Fibroblast of skin of scalp (primary cell): ENCODE measurements at places on chromosomes 6 and 20.

GRCh38 chr6:14001329-14002012 lies 76.7 kb downstream of the RNF182 start:
- DNase-seq, result peak; percentile 99

DNA sequence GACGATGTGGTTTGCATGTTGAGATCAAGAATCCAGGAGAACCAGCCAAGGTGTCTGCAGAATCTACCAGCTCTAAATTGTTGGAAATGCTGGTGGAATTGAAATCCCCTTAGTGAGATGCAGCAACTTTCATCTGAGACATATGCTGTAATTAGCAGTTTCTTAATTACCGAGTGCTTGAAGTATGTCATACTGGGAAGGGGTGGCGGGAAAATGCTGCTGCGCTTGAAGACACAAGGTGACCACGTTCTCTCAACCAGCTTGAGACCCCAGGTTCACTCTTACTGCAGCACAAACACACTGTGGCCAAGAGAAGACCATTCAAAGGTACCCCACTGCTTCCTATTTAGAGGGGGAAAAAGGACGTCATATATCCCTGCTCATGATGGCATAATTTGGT lies 59.0 kb downstream of the PFDN4 start:
- DNase-seq, result no peak

GRCh38 chr6:108689272-108690161 lies 128.8 kb downstream of the FOXO3 start:
- no peak for DNase-seq

GRCh38 chr6:131305037-131305850 lies 170.0 kb downstream of the AKAP7 start:
- DNase-seq, result no peak

DNA sequence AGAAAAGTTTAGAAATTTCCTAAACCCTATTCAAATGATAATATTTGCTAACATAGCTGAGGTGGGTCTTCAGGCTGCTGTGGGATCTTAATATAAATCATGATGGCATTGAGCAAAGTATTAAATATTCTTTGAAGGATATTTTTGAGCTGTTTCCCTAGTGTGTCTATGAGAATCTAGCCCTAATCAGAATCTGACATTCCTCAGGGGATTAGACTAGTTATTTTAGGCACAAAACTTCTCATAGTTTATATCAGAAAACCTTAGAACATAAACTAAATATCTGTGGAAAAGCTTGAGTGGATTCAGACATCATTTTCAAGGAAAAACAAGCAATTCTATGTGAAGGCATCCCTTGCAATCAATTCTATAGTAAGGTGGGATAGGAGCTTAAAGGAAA lies 594.5 kb downstream of the RFPL4B start:
- DNase-seq, result no peak

DNA sequence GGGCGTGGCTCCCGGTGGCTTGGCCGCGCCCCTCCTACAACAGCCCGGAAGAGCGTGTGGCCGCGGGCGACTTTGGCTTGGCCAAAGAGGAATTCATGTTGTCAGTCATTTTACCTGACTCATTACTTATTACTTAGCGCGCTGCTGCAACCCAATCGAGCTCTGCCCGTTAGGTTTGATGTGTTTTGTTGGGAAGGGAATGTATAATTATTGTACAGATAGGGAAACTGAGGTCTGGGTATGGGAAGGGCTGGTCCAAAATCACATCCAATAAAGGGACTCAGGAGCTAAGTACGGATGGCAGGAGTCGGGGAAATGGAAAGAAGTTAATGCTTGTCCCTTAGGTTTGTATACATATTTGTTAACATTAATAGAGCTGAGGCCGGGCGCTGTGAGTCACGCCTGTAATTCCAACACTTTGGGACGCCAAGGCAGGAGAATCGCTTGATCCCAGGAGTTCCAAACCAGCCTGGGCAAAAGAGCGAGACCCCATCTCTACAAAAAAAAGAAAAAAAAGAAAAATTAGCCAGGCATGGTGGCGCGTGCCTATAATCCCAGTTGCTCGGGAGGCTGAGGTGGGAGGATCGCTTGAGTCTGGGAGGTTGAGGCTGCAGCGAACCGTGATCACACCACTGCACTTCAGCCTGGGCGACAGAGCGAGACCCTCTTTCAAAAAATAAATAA lies 639 bp upstream of the ZNF335 start:
- no peak for DNase-seq

- no peak for DNase-seq
Observed at GRCh38 chr6:89978749-89979145, 84.5 kb downstream of the GJA10 start.

DNA sequence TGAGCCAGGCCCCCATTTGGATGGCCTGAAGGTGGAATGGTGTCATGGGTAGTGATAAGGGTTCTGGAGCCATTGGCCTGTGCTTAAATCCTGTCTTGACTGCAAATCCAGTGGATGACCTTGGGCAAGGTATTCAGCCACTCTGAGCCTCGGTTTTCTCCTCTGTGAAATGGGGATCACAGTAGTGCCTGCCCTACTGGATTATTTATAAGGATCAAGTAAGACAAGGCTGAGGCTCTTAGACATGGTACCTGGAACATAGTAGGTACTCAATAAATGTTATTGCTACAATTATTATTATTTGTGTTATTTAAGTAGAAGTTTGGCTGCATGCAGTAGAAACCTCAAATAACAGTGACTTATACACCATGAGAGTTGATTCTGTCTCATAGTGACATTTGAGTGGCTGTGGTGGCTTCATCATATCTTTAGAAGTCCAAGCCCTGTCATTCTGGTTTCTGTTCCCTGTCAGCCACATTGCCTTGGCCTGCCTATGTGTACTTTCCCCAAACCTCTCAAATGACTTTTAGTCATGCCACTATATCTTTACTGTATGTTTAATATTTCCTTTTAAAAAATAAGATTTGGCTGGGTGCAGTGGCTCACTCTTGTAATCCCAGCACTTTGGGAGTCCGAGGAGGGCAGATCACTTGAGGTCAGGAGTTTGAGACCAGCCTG lies 37.6 kb upstream of the CHMP4B start:
- DNase-seq, result no peak

- DNase-seq, result no peak
Observed at GRCh38 chr6:39777661-39778060, 14.5 kb upstream of the DAAM2 start.

DNA sequence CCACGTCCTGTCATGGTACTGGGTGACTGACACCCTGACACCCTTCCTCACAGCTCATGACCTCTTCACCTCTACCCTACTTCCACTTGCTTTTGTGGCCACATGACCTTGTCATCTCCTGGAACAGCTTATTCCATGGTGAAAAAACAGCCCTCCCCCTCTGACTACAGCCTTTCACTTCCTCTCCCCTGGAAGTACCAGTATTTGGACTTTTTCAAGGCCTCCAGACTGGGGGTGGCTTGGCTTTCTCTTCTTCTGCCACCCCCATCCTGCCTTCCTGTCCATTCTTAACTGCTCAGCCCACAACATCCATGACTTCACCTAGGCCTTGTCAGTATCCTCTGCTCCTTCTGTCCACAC lies 168.4 kb downstream of the CARMIL1 start:
- no peak for DNase-seq

DNA sequence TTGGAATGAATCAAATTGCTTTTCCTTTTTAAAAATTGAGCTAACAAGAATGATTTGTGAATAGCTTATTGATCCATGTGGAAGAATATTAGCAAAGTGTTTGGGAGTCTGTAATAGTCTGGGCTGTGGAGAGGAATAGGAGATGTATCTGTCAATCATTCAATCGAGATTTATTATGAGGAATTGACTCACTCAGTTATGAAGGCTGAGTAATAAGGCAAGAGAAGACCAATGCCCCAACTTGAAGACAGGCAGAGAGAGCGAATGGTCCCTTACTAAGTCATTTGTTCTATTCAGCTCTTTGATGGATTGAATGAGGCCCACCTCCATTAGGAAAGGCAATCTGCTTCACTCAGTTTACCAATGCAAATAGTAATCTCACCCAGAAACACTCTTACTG lies 403.0 kb downstream of the CD83 start:
- no peak for DNase-seq

DNA sequence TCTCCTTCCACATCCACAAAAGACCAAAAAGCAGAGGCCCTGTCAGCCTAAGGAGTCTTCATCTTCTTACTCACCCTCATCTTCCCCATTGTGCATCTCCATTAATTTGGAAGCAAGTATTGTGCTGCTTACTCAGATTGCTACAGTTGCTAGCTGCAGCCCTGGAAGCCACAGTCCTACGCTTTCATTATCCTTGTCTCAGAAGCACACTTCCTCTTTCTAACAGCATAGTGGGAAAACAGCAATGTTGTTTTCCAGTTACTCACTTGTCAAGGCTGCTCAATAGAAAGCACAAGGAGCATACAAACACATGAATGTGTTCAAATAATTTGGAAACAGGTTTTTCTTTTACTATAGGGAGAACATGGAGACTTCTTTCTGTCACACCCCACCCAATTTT lies 76.6 kb upstream of the RBM24 start:
- no peak for DNase-seq

- no peak for DNase-seq
Observed at GRCh38 chr6:153126218-153126617, 4.9 kb downstream of the RGS17 start.

DNA sequence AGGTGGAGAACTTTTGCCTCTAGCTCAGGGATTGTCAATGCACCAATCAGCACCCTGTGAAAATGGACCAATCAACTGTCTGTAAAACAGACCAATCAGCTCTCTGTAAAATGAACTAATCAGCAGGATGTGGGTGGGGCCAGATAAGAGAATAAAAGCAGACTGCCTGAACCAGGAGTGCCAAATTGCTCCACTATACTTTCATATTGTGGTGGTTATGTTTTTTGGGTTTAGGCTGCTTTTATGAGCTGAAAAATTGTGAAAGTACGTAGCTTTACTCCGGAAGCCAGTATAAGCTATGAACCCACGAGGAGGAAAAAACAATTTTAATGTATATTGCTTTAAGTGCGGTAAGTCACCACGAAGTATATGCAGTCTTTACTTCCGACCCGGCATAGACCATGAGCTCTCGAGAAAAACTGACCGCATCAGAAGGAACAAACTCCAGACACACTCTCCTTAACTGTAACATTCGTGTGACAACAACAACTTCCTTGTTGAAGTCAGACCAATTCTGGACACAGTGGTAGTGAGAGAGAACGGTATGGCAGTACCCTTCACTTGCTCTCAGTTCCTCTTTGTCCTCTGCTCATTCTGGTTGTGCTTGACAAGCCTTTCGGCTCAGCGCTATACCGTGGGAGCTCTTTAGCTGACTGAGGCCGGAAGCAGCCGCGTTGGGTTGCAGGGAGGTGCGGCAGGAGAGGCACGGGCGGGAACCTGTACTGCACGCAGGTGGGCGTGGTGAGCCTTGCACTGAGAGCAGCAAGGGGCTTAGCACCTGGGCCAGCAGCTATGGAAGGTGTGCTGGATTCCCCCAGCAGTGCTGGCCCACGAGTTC lies 81.9 kb upstream of the E2F3 start:
- DNase-seq, result no peak

DNA sequence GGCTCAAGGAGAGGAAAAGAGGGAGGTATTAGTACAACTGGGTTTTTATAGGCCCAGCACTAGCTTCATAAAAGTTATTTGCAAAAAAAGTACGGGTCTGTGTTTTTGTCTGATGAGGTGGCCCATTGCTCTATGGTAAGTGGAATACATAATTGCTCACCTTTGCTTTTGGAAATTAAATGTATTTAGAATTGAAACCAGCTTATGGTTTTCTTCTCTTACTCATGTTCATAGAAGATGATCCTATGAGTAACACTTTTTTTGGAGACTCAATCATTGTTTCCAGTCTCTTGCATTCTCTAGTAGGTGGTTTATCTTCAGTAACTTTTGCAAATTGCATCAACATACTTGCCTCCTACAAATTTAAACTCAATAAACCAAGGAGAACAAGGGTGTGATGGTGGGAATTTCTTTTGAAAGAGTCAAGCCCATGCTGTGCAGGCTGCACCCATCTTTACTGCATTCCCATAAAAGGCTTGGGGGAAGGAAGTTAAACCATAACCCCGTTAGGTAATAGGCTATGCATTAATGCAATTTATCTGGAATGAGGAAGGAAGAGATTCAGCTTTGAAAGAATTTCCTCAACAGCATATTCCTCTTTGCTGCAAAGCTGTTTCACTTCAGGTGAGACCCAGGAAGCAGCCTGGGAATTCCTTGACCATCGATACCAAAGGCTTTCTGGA lies 48.5 kb upstream of the EDN1 start:
- no peak for DNase-seq

DNA sequence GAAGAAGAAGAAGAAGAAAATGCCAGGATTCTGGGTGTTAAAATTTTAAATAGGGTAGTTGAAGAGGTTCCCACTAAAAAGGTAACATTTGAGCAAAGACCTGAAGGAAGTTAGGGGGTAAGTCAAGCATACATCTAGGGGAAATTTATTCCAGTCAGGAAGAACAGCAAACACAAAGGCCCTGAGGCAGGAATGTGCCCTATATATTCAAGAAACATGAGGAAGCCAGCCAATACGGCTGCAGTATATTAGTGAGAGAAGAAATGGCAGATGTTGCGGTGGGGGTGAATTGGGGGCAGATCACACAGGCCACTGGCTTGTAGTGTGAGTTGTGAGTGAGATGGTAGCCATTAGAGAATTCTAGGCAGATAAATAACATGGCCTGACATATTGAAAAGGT lies 6.0 kb downstream of the ZNF76 start:
- DNase-seq, result no peak

GRCh38 chr6:142353690-142354089 lies 51.9 kb downstream of the ADGRG6 start:
- DNase-seq, result no peak

- DNase-seq, result no peak
Observed at GRCh38 chr6:76495909-76496308, 423.4 kb upstream of the IMPG1 start.
